H7 (cell line): ENCODE measurements at places on chromosomes 7 and 10. TPM values are rescaled to one million over a fixed set of nuclear protein-coding genes. Genes with fewer than 3 reads are reported as not detected.

Gene MOGAT3
- total RNA-seq = 0.52 and 1.00 TPM in 2 replicates

Gene CYP3A7
- total RNA-seq = not detected in 2 replicates

Gene CYP26A1
- total RNA-seq = 44.4 and 190 TPM in 2 replicates

Gene ARHGEF35
- total RNA-seq = 1.4 and 1.6 TPM in 2 replicates

Gene SPDYE2B
- not detected in 2 replicates for total RNA-seq

Gene FOXP2
- total RNA-seq = 0.22 and 0.28 TPM in 2 replicates

Gene LRIT1
- not detected in 2 replicates for total RNA-seq

Gene PNLIPRP3
- total RNA-seq = not detected in 2 replicates

Gene TMEM176A
- not detected in 2 replicates for total RNA-seq

Gene PHTF2
- 17.3 and 32.5 TPM in 2 replicates for total RNA-seq

Gene NUDT13
- total RNA-seq = 0.38 and 1.3 TPM in 2 replicates

Gene STK31
- total RNA-seq = 0.73 and 0.92 TPM in 2 replicates

Gene PDZD8
- 15.2 and 21.1 TPM in 2 replicates for total RNA-seq

Gene CNPY1
- total RNA-seq = 1.5 and 2.4 TPM in 2 replicates

Gene OPN1SW
- not detected in 2 replicates for total RNA-seq

Gene UCN3
- not detected in 2 replicates for total RNA-seq

Gene PNLIPRP1
- total RNA-seq = not detected in 2 replicates

Gene SH3PXD2A
- 6.8 and 8.1 TPM in 2 replicates for total RNA-seq

Gene PNLIPRP2
- not detected in 2 replicates for total RNA-seq

Gene CLDN4
- 2.0 and 2.1 TPM in 2 replicates for total RNA-seq

Gene DMBT1
- total RNA-seq = 0.04 and 0.10 TPM in 2 replicates

Gene C10orf62
- not detected in 2 replicates for total RNA-seq

Gene TMEM130
- 0.24 and 0.37 TPM in 2 replicates for total RNA-seq

Gene COBL
- 4.2 and 4.6 TPM in 2 replicates for total RNA-seq

Gene MBLAC1
- total RNA-seq = 1.1 and 3.5 TPM in 2 replicates

Gene TCAF2
- total RNA-seq = 0.07 and 0.10 TPM in 2 replicates

Gene GALNT17
- total RNA-seq = 67.7 and 72.3 TPM in 2 replicates

Gene PARD3
- total RNA-seq = 51.1 and 62.8 TPM in 2 replicates

Gene ASAH2
- 0.59 and 4.4 TPM in 2 replicates for total RNA-seq

Gene HOGA1
- total RNA-seq = 0.37 TPM in 1 of 2 replicates, not detected in the other

Gene KCNH2
- 9.3 and 9.5 TPM in 2 replicates for total RNA-seq

Gene LIPM
- not detected in 2 replicates for total RNA-seq
